ENCODE measurements at places on chromosomes 4 and X.

DNA sequence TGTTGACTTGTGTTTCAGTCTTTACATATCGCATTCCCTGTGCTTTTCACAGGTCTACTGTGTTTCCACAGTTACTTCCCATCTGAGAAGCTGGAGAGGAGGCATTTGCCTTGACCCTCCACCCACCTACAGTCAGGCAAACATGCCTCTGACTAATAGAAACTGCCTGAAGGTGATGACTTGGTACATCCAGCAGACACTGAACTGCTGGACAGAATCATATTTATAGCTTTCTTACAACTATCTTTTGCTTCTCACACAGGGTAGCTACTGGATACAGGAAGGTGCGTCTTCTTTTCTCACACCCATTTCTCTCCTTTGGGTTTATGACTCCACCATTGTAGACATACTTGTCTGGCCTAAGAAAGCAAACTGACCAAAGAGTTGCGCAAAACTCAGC is 58.0 kb downstream of the VGLL1 start:
- no peak for DNase-seq

DNA sequence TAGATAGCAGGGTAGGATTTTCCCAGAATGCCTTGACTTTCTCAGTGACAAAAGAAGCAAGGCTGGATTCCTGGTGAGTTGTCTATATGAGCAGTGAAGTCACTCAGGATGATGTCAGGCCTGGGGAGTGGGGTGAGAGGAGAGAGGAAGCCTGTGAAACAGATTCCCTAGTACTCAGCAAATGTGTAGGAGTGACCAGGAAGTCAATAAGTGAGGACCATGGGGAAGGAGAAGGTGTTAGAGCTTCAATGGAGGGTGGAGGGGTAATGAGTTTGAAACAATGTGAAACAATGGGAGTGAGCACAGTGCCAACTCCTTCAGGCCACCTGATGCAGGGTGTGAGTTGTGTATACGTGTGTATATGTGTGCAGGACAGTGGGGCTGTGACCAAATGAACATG is 2.4 kb upstream of the SLC9A6 start:
- no peak for DNase-seq

- DNase-seq, result no peak
These were observed 3.6 kb downstream of the MAGIX start for GRCh38 chrX:49165901-49166881.

GRCh38 chr4:76588274-76588673 is 153.2 kb downstream of the SHROOM3 start:
- no peak for DNase-seq

DNA sequence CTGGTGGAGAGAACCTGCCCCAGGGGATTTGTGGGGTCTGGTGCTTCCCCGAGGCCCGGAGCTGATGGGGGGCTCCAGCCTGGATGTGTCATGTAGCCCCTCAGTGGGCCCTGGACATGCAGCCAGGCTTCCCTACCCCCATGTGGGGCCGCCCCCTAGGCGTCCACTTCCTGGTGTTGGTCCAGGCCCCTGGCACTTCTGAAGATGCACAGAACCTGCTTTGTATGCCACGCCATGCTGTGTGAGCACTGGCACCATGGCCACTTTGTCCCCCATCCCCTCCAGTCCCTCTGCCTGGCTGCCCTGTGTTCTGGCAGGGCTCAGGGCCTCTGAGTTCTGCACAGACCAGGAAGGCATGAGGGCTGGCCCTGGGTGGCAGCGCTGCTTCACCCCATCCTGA is 29.2 kb downstream of the WFS1 start:
- no peak for DNase-seq

DNA sequence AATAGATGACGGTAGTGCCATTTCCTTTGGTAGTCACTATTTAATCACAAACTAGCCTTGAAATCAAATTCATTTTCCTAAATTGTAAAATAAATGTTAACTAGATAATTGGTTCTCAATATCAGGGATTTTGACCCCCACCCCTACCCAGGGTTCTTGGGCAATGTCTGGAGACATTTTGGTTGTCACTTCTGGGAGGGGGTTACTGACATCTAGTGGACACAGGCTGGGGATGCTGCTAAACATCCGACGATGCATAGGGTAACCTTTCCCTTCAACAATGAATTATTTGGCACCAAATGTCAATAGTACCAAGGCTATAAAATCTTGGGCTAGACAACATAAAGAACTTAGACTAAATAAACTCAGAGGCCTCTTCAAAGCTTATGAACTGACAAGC is 285.8 kb upstream of the TRPC5 start:
- DNase-seq, result no peak

- DNase-seq, result no peak
These were observed 60.7 kb downstream of the TMEM150C start for GRCh38 chr4:82501154-82501442.

GRCh38 chrX:30275498-30275897 is 28.6 kb downstream of the MAGEB1 start:
- DNase-seq, result no peak

DNA sequence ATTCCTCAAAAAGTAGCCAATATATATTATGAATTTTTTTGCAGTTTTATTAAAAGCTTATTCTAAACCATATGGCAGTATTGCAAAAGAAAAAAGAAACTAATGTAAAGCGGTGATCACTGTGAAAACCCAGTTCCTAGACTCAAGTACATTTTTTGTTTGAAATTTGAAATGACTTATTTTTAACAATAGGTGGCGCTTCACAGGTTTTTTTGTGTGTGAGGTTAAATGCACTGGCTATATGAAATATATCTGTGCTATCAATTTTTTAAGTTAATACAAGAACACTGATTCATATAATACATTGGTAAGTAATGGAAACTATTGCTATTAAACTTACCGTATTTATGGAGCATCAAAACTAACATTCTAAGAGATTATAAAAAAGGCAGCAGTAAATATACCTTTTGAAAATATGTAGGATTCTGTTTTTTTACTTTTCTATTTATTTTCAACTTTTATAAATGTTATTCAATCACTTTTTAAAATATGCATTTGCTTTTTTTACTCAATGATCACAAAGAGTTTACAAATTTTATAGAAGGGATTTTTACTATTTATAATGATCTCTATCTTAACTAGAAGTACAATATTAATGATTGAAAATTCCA is 5.6 kb upstream of the SPRY1 start:
- no peak for DNase-seq

GRCh38 chrX:35023683-35024082 is 81.1 kb downstream of the FAM47B start:
- no peak for DNase-seq

DNA sequence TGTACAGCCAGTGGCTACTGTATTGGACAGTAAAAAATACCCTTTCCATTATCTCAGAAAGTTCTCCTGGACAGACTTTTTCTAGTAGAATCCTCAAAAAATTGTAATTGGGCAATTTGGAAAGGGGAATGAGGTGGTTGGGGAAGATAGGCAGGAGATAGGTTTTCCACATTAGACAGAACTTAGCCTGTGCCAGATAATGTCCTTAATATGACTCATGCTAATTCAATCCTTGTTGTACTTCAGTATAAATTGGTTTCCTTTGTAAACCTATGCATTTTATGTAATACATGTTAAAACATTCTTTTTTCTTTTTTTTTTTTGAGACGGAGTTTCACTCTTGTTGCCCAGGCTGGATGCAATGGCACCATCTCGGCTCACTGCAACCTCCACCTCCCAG is 8.9 kb downstream of the EIF4E start:
- DNase-seq, result no peak

DNA sequence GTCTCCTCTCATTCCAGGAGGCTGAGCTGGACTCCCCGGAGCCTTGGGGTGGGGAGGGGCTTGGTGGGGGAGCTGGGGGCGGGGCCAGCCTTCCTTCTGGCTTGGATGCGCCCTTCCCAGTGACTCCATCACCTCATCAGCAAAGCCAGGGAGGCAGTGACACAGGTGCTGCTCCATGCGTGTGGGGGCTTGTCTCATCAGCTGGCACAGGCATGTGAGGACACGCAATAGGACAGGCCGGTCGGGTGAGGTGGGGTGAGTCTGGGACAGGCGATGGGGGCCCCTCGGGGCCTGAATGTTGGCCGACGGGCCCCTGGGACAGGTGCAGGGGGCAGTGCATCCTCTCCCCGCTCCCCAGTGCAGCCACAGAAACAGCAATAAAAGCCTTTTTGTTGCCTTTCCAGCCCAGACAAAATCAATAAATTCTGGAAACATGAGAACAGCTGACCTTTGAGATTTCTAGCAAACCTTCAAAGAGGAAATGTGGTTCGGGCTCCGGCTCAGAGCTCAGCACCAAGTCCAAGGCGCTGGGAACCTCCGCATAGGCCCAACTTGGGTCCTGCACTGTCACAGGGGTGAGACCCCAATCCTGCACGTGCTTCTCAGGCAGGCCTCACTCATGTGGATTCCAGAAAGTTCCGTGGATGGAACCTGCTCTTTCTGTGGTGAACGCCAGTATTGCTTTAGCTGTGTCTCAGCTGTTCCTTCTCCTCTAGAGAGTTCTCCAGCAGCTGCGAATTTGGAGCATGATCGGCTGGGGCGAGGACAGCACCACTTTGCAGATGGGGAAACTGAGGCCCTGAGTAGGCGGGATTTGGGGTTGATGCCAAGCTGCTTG is 18.5 kb downstream of the ADRA2C start:
- DNase-seq, result no peak

DNA sequence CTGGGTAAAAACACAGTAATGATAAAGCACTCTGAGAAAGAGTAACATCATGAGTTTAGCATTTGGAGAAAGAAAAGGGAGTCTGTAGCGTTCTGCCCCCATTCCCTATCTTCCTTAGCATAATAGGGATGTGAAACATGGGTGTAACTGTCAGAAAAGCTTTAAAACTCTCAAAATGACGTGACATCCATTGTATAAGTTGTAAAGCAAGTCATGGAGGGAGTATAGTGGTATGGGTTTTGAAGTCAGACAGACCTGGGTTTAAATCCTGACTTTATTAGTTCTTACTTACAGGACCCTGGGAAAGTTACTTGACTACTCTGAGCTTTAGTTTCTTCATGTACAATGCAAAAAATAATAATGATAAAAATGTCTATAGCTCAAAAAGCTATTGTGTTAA is 17.1 kb downstream of the FBXO8 start:
- DNase-seq, result no peak

DNA sequence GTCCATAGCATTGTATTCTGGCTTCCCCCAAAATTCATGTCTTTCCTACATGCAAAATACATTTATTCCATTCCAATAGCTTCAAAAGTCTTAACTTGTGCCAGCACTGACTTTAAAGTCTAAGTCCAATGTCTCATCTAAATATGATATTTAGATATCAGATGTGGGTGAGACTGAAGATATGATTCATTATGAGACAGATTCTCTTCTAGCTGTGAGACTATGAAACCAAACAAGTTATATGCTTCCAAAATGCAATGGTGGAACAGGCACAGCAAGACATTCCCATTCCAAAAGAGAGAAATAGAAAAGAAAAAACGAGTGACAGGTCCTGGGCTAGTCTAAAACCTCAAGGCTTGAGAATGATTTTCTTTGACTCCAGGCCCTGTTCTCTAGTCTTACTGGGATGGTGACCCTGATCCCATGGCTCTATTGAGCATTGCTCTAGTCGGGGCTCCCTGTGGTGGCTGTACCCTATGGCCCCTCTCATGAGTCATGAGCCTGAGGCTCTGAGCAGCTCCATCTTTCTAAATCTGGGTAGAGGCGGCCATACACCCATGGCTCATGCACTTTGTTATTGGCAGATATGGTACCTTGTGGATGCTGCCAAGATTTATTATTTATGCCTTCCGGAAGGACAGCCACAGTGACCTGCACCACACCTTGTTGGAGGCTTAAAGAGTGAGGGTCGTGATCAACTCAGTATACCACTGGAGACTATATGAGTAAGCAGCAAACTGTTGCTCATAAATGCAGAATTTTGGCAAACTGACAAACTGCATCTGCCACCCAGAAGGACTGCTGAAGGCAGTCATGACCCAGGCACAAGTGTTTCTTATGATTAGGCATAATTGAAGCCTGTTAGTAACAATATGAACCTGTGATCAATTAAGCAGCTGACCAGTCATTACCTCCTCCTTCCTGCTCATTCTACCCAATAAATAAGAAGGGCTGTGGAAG is 38.5 kb upstream of the BOD1L1 start:
- no peak for DNase-seq
